Ammon's horn (tissue), 1 donor: ENCODE measurements at places on chromosomes 2 and 18.

DNA sequence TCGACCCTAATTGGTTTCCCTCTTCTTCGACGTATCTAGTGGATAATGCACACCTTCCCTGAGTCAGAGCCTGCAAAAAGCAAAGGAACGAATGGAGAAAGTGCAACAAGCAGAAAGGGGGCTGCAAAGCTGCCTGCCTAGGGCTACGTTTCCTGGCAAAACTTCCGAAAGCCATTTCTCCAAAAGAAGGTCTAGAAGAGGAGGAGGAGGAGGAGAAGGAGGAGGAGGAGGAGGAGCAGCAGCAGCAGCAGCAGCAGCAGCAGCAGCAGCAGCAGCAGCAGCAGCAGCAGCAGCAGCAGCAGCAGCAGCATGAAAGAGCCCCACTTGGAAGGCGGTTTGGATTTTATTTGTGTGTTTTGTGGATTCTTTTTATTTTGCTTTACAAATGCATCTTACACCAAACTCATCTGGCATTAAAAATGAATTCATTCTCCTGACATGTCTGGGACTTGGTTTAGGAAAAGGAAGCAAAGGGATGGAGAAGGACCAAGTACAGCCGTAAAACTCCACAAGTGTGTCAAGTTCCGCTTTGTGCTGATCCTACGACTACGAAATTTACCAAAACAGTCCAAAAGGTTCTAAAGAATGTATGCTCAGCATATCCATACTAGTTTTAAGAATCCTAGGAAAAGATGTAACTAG, 2.0 kb downstream of the TCF4 start:
- DNase-seq, result peak; percentile 57

DNA sequence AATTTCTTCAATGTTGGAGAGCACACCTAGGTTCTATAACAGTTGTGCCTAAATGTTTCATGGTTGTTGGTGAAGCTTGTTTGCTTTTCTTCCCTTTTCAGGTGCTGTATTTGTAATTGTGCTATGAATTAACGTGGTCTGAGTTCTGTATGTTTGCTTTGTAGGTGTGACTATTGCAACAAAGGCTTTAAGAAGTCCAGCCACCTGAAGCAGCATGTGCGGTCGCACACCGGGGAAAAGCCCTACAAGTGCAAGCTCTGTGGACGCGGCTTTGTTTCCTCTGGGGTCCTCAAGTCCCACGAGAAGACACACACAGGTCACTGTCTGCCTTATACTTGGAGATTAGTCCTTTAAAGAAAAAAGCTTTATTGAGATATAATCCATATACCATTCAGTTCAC, 91.2 kb downstream of the ZNF236 start:
- DNase-seq, result no peak

GRCh38 chr2:228917220-228917619, 353.9 kb downstream of the PID1 start:
- no peak for DNase-seq

- no peak for DNase-seq
Observed at GRCh38 chr2:173760553-173760952, 204.6 kb downstream of the SP3 start.

- DNase-seq, result no peak
Observed at GRCh38 chr2:38951766-38952165, 62.1 kb downstream of the ARHGEF33 start.
